ENCODE measurements at places on chromosomes 4 and X.
A peak's percentile ranks its signal among the peaks of the same experiment; 100 is the strongest.

DNA sequence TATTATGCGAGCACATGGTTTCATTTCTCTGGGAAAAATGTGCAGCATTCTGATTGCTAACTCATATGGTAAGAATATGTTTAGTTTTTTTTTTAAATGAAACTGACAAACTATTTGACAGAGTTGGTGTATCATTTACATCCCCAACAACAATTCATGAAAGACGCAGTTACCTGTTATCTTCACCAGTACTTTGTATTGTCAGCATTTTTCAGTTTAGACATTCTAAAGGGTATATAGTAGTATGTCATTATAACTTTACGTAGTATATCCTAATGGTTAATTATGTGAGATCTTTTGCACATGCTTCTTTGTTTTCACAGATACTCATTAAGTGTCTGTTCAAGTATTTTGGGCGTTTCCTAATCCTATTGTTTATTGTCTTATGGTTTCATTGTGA is 891.1 kb upstream of the AGA start:
- DNase-seq: no peak

GRCh38 chrX:73457306-73457705 is 10.5 kb downstream of the CDX4 start:
- no peak for DNase-seq

DNA sequence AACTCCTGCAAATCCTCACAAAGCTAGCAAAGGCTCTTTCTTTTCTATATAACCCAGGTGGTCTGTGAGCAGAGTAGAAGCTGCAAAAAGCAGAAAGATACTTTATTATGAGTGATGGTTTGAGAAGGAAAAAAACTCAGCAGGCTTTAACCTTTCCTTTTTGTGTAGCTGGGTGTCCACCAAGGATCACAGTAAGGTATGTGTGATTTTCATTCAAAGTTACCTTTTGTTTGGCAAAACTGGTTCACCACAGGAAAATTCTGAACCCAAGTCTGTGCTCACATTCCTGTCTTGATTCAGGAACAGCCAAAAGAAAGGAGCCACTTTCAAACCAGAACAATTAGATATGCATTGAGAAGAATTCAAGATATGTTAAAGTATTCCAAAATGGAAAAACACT is 35.7 kb downstream of the FRAS1 start:
- no peak for DNase-seq

- peak; percentile 8 for DNase-seq
Observed at GRCh38 chr4:141900856-141901255, 264.5 kb downstream of the IL15 start.
